Kidney (tissue), 22 donors: ENCODE measurements at places on chromosomes 3 and 15. TPM values are rescaled to one million over a fixed set of nuclear protein-coding genes. Genes with fewer than 3 reads are reported as not detected.

The CAPN3 gene
- total RNA-seq, result 12.9 TPM

The OR5K2 gene
- not detected for total RNA-seq

The DISP2 gene
- total RNA-seq, result 0.69 TPM

The CFAP20DC gene
- total RNA-seq, result 3.2 TPM

The FGD5 gene
- 40.1 TPM for total RNA-seq

- peak; percentile 88 for DNase-seq
- H3K4me3 ChIP-seq, result no peak overlapping the region
- no peaks in the 10 kb centered on the region for H3K27me3 ChIP-seq
- H3K27ac ChIP-seq, result no peak overlapping the region
- no peaks in the 10 kb centered on the region for H3K36me3 ChIP-seq
- H3K4me1 ChIP-seq, result no peaks in the 10 kb centered on the region
Observed at GRCh38 chr3:37712918-37713817, 148.5 kb upstream of the CTDSPL start.

DNA sequence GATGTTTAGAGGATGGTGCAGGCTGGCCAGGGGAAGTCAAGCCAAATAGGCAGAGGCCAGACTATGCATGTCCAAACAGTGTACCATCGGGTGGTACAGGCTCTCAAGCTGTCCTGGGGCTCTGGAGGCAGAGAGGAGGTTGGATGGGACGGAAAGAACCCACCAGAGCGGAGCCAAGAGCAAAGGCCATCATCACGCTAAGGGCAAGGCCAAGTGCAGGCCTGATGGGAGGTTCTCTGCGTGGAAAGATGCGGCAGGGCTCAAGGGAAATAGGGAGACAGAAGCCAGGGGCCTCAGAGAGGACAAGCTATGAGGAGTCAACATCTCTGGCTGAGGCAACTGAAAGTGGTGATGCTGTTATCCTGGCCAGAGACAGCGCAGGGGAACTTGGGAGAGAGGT is 102.7 kb downstream of the ASB7 start:
- no peaks in the 10 kb centered on the region for H3K27me3 ChIP-seq
- DNase-seq, result no peak
- no peak overlapping the region for H3K27ac ChIP-seq
- H3K36me3 ChIP-seq, result no peaks in the 10 kb centered on the region

DNA sequence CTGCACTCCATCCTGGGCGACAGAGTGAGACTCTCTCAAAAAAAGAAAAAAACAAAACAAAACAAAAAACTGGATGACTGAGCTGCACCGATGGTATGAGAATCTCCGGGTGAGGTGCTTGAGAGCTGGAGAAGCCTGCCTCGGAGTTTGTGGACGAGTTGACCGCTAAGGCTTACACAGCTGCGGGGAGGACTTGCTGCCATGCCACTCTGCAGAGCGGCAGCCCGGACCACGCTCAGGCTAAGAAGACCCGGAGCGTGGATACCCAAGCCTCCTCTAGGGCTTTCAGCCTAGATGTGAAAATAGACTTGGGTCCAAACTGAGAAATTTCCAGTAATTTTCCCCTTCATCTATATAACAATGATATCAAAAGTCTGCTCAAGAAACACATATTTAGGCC is 16.0 kb downstream of the NRROS start:
- H3K27me3 ChIP-seq, result no peaks in the 10 kb centered on the region
- no peak overlapping the region for H3K4me3 ChIP-seq
- no peaks in the 10 kb centered on the region for H3K4me1 ChIP-seq
- H3K27ac ChIP-seq, result no peak overlapping the region
- H3K36me3 ChIP-seq, result no peaks in the 10 kb centered on the region

DNA sequence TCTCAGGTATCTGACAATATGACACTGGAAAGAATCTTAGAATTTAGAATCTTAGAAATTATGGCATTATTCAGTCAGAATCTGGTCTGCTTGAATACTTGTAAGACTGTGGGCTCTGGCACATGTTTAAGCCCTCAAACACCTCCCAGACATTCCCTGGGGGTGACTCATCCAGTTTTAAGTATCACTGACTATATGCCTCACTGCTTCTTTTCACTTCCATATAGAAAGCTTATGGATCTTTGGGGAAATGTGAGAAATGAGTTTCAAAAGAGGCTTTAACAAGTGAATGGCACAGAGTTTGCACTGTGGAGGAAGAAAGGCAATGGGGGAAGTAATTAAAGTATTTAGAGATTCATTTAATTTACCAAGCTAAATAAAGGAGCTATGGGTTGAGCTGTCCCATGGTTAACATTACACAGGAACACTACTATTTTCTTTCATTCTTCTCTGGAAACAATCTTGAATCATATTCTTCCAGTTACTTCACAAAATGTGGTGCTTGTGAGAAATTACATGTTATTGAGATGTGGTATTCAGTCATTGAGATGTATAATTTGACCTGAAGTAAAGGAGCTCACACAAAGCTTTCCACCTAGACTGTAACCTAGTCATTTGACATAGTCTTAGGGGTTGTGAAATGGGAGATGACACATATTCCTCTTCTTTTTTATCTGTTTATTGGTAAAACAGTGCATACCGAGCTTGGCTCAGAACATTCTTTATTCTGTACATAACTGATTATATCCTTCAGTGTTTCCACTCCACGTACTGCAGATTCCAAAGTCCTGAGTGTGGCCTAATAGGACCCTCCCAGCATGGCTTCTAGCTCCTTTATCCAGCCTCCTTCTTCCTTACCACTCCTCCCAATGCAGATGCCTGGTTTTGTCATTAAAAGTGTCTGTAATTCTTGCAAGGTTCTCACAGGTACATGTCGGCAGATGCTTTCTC is 544.6 kb upstream of the NECTIN3 start:
- no peaks in the 10 kb centered on the region for H3K36me3 ChIP-seq
- no peaks in the 10 kb centered on the region for H3K27me3 ChIP-seq
- no peak overlapping the region for H3K27ac ChIP-seq
- H3K4me3 ChIP-seq, result no peak overlapping the region
- no peaks in the 10 kb centered on the region for H3K4me1 ChIP-seq

- no peak overlapping the region for H3K4me3 ChIP-seq
- no peaks in the 10 kb centered on the region for H3K27me3 ChIP-seq
- no peaks in the 10 kb centered on the region for H3K4me1 ChIP-seq
- H3K27ac ChIP-seq, result no peak overlapping the region
Observed at GRCh38 chr15:83092309-83092976, 15.0 kb upstream of the TM6SF1 start.

DNA sequence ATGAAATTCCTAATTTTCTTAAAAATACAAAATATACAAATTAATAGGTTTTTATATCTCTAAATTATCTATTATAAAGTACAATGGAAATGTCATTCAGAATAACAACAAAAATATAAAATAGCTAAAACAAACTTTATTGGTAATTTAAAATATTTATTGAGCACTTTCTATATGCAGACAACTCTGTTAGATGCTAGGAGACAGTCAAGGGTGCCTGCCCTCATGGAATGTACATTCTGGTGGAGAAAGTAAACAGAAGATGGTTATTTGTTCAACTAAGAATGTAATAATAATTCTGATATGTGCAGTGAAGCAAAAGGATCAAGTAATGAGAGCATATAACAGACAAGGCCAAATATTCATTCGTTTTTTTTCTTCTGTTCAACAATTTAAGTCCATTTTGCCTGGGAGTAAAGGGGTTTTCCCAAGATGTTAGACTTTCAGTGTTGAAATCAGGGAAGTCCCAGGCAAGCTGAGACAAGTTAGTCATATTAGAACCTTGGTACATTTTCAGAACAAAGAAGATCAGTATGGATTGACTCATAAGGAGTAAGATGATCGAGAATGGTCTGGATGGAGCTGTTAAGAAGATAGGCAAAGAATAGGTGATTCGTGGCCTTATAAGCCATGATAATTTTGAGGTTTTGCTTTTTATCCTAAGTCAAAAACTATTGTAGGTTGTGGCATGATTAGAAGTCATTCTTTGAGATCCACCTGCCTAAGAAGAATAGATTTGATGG is 150.2 kb upstream of the MLF1 start:
- no peak overlapping the region for H3K4me3 ChIP-seq
- H3K27ac ChIP-seq, result no peak overlapping the region
- H3K4me1 ChIP-seq, result no peaks in the 10 kb centered on the region
- H3K36me3 ChIP-seq, result no peaks in the 10 kb centered on the region
- no peaks in the 10 kb centered on the region for H3K27me3 ChIP-seq

DNA sequence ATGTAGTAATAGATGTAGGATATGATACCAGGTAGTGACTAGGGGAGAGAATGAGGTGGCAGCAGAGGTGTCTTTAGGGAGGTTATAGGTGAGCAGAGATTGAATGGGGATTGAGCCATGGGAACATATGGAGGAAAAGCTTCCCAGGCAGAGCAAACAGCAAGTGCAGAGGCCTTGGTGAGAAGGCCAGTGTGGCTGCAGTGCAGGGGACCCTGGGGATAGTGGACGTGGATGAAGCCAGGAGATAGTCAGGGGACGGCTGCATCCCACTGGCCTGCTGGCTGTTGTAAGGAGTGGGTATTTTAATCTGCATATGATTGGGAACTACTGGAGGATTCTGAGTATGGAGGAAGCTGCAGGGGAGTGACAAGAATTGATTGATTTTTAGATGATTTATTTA is 62.7 kb upstream of the TRAK1 start:
- peaks cover 16% of the 10 kb centered on the region for H3K4me1 ChIP-seq
- H3K4me3 ChIP-seq, result no peak overlapping the region
- no peak overlapping the region for H3K27ac ChIP-seq

- H3K27me3 ChIP-seq, result no peaks in the 10 kb centered on the region
- H3K36me3 ChIP-seq, result no peaks in the 10 kb centered on the region
- no peak overlapping the region for H3K4me3 ChIP-seq
- no peak overlapping the region for H3K27ac ChIP-seq
- DNase-seq, result no peak
- H3K4me1 ChIP-seq, result no peaks in the 10 kb centered on the region
Observed at GRCh38 chr3:102078854-102079808, 229.8 kb downstream of the NFKBIZ start.

DNA sequence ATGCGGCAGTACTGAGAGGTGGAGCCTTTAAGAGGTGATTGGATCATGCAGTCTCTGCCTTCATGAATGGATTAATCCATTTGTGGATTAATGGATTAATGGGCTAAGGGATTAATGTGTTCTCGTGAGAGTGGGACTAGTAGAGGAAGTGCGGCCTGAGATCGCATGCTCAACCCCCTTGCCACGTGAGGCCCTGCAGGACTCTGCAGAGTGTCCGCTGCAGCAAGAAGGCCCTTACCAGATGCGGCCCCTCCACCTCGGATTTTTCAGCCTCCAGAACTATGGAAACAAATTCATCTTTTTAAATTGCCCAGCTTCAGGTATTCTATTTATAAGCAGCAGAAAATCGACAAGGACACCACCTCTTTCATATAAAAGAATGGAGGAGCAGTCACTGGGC is 148.8 kb downstream of the TPRA1 start:
- DNase-seq, result no peak
- H3K27me3 ChIP-seq, result no peaks in the 10 kb centered on the region
- no peaks in the 10 kb centered on the region for H3K4me1 ChIP-seq
- H3K4me3 ChIP-seq, result no peak overlapping the region
- no peak overlapping the region for H3K27ac ChIP-seq
- no peaks in the 10 kb centered on the region for H3K36me3 ChIP-seq

GRCh38 chr15:58420579-58421043 is 11.2 kb upstream of the LIPC start:
- H3K4me1 ChIP-seq, result no peaks in the 10 kb centered on the region
- H3K27ac ChIP-seq, result no peak overlapping the region
- no peaks in the 10 kb centered on the region for H3K27me3 ChIP-seq
- no peak for DNase-seq

DNA sequence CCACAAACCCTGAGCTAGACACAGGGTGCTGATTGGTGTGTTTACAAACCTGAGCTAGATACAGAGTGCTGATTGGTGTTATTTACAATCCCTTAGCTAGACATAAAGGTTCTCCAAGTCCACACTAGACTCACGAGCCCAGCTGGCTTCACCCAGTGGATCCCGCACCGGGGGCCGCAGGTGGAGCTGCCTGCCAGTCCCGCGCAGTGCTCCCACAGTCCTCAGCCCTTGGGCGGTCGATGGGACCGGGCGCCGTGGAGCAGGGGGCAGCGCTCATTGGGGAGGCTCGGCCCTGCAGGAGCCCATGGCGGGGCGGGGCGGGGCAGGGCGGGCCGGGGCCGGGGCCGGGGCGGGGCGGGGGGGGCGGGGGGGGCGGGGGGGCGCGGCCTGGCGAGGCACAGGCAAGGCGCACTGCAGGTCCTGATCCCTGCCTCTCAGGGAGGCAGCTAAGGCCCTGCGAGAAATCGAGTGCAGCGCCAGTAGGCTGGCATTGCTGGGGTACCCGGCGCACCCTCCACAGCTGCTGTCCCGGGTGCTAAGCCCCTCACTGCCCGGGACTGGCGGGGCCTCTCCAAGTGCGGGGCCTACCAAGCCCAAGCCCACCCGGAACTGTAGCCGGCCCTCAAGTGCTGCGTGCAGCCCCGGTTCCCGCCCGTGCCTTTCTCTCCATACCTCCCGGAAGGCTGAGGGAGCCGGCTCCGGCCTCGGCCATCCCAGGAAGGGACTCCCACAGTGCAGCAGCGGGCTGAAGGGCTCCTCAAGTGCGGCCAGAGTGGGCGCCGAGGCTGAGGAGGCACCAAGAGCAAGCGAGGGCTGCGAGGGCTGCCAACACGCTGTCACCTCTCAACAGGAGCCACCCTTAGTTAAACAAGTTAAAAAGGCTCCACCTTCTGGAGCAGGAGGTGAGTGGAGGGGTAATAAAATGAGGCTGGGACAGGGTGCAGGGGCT is 9.8 kb upstream of the TMEM40 start:
- H3K4me1 ChIP-seq, result no peaks in the 10 kb centered on the region
- no peaks in the 10 kb centered on the region for H3K36me3 ChIP-seq
- no peak for DNase-seq
- no peaks in the 10 kb centered on the region for H3K27me3 ChIP-seq
- no peak overlapping the region for H3K27ac ChIP-seq
- H3K4me3 ChIP-seq, result no peak overlapping the region
